ENCODE measurements at places on chromosomes 13 and 19.

DNA sequence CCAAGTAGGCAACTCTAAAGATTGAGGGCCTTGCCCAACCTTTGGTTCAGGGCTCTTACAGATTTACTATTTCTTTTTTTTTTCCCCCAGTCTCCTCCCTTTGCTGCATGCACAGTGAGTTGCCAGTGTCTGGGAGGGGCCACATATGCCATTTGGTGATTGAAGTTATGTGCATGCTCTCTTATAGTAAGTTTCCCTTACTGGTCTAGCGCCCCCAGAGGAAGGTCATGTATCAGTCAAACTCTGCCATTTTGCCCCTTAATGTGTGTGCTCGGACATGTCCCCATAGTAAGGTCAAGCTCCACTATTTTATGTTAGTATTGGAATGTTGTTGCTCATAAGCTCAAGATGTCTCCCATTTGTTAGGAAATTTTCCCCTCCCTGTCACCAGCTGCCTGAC, 1138.0 kb upstream of the SLC10A2 start:
- DNase-seq = no peak

DNA sequence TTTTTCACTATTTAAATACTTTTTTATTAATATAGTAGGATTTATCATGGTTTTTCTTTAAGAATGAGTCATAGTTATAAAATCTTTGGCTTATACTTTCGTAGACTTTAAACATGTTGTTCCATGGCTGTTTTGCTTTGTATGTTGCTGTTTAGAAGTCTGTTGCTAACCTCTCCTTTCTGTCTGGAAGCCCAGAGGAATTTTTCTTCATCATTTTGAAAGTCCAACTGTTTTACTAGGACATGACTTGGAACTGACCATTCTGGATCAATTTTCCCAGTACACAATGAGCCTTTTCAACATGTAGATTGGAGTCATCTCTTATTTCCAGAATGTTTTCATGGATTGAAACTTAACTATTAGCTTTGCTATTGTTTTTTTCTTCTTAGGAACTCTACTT, 7.9 kb downstream of the CAB39L start:
- DNase-seq = no peak

- DNase-seq = peak; percentile 35
Measured at GRCh38 chr13:100542826-100543156, 45.8 kb downstream of the GGACT start.

- DNase-seq = no peak
Measured at GRCh38 chr13:30734439-30734838, 904 bp upstream of the ALOX5AP start.

- DNase-seq = no peak
Measured at GRCh38 chr13:52848455-52849195, at the start of gene PCDH8. TSS of gene PCDH8 (minus strand) at chr13:52848640. CDS start at chr13:52848436, 204 bp downstream.

DNA sequence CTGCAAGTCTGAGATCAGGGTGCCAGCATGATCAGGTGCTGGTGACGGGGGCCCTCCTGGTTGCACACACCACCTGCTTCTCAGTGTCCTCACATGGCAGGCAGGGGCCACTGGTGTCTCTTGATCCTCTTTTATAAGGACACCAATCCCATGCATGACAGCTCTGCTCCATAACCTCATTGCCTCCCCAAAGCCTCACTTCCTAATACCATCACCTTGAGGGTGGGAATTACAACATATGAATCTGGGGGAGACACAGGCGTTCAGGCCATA, 15.0 kb upstream of the MIER2 start:
- DNase-seq = no peak

GRCh38 chr13:102693776-102694175, 1.1 kb downstream of the METTL21C start:
- no peak for DNase-seq

Data from non-pigmented ciliary epithelial cell (primary cell).